ENCODE measurements at places on chromosomes 1 and 21.
A peak's percentile ranks its signal among the peaks of the same experiment; 100 is the strongest.

DNA sequence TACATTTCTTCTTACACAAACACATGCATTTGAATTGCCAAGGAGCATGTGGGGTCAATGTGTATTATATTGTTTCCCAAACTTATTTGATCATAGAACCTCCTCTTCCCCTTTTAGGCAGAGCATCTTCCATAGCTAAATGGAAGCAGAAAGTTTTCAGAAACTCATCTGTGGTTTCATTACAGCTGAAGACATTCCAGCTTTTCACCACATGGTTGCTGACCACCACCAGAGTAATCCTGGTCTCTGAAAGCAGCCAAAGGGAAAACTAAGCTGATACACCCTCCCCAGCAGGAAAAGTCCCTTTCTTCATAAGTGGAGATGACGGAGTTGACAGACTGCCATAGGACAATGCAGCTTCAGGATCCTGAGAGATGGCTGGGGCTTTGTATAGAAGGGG lies 30.2 kb upstream of the OTUD3 start:
- DNase-seq = no peak

GRCh38 chr21:16455978-16456377 lies 726.2 kb downstream of the USP25 start:
- no peak for DNase-seq

DNA sequence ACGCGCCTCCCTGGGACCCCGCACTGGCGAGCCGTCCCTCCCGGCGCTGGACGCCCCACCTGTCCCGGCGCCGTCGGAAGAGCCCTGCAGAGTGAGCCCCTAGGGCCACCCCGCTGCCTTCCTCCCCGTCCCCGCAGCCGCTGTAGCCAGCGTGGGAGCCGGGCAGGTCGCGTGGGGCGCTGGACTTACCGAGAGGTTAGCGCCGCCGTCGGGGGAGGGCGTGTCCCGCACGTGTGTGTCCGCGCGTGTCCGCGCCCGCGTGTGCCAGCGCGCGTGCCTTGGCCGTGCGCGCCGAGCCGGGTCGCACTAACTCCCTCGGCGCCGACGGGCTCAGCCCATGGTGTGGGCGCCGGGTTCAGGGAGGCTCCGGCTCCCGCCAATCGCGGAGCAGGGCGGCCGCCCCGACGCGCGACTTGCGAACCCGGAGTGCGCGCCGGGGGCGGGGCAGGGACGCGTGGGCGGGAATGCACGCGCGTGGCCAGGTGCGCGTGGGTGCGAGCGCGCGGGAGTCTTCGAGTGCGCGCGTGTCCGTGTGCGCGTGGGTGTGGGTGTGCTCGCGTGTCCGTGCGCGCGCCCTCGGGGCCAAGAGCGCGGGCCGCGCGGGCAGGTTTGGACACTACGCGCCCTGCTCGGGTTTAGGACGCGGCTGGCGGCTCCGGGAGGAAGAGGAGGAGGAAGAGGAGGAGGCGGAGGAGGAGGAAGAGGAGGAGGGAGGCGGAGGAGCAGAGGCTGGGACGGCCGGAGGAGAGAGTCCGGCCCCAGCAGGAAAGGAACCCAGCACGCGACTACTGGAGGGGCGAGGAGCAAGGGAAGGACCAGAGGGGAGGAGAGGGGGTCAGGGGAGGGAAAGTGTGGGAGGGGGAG lies 145.2 kb upstream of the ETS2 start:
- peak; percentile 53 for DNase-seq

DNA sequence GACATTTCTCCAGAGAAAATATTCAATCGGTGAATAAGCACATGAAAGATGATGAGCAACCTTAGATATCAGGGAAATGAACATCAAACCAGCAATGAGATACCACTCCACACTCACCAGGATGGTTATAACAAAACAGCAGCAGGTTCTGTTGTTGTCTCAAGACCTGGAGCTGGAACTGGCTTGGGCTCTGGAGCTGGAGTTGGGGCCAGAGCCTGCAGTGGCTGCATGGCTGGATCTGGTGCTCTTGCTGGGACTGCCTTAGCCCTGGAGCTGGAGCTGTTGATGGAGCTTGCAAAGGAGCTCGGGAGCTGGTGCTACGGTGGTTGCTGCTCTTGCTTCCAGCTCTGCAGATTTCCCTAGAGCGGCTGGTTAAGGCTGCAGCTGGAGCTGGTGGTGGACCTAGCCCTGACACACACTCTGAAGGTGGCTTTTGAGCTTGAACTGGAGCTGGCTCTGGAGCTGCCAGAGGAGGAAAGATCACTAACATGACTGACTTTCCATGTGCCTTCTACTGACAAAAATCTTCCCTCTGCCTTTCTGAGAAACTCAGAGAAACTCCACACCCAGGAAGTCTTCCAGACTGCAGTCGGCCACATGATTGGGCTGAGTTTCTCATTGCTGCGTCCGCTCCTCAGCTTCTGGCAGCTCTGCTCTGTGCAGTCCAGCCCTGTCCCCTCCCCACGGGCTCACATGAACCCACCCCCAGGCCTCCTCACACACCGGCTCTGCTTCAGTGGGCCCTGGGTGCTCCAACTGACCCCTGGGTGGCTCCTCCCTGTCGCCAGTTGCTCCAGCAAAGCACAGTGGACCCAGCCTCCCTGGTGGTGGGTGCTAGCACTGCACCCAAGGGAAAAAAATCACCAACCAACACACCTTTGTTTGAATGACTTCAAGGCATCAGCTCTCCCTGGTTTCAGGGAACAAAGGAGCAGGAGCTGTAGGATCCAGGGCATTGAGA lies 139.1 kb upstream of the FMN2 start:
- DNase-seq = peak; percentile 56

DNA sequence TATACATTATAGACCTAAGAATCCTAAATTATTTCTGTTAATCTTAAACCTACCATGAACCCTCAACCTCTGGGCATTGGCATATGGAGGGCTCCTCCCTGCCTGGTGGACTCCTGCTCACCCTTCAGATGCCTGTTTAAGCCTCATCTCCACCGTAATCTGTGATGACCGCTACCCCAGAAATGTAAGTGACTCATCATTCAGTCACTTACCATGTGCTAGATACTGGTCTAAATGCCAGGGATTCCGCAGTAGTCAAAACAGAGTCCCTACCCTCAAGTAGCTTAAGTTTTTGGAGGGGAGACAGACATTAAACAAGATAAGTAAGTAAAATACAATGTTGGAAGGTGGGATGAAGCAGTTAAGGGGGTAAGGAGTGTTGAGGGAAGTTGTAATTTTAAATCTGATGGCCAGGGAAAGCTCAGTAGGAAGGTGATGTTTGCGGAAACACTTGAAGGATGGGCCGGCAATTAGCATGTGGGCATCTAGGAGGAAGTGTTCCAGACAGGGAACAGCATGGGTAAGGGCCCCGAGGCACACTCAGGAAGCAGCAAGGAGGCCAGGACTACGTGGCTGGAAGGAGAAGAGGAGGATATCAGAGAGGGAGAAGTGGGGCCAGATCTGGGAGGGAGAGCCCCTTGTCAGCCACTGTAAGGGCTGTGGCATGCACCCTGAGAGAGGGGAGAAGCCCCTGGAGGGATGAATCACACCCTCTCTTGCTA lies 141.7 kb upstream of the HOOK1 start:
- no peak for DNase-seq

- no peak for DNase-seq
Observed at GRCh38 chr1:2783069-2783434, 18.4 kb downstream of the TTC34 start.

GRCh38 chr1:189434461-189434860 lies 1043.2 kb downstream of the BRINP3 start:
- DNase-seq = no peak

- no peak for DNase-seq
Observed at GRCh38 chr1:66770694-66771093, 18.4 kb downstream of the DYNLT5 start.

DNA sequence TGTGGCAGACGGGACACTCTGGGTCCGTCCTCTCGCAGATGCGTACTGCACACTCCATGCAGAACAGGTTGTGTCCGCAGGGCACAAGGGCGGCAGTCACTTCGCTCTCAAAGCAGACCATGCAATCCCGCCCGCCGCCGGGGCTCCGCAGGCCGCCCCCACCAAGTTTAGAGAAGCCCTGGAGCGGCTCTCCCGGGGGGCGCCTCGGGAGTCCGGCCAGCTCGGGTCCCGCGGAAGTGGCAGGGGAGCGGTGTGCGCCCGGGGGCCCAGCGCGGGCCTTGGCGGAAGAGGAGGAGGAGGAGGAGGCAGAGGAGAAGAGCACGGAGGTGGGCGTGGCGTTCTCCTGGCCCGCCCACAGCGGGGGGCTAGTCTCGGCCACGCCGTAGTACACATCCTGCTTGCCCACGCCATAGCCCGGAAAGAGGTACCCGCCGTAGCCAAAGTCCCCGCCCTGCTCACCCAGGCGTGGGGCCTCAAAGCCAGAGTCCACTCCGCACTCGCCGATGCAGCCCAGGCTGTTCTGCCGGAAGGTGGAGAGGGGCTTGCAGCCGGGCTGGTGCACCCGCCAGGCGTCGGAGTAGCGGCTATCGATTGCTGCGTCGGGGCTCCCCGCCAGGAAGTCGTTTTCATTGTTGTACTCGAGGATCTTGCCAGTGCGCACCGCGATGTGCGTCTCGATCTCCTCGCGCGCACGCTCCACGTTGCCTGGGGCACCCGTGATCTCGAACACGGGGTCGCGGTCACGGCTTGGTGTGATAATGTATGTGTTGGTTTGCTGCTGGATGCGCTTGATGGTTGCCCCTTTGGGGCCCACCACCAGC lies 5.4 kb downstream of the MEX3A start:
- DNase-seq = peak; percentile 80

DNA sequence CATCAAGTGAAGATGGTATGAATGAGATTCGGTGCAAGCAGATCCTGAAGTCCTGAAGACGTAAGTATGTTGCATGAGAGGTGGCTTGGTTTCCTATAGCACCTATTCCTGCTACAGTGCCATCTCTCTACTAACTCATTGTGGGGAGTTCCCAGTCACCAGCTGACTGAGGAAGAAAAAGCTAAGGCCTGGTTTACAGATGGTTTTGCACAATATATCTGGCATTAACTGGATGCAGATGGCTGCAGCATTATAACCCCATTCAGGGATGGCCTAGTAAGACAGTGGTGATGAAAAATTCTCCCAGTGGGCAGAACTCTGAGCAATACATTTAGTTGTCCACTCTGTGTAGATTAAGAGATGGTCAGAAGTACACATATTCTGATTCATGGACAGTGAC lies 36.7 kb downstream of the RTCA start:
- DNase-seq = no peak

- peak; percentile 59 for DNase-seq
Observed at GRCh38 chr1:152189657-152190442, 30.8 kb upstream of the RPTN start.

GRCh38 chr1:114296413-114296812 lies 142.7 kb upstream of the SYT6 start:
- no peak for DNase-seq

GRCh38 chr1:2952371-2952770 lies 68.9 kb upstream of the ACTRT2 start:
- no peak for DNase-seq

DNA sequence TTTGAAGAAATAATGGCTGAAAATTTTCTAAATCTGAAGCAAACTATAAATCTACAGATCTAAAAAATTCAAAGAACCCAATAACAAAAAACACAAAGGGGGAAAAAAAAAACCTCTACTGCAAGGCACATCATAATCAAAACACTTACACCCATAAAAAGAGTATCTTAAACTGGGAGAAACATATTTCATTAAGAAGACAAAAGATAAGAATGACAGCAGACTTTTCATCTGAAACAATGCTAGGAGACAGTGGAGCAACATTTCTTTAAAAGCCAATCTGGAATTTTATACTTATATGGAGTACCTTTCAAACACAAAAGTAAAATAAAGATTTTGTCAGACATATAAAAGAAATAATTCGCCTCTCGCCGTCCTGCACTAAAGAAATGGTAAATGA lies 49.1 kb downstream of the COP1 start:
- no peak for DNase-seq

GRCh38 chr1:152166966-152167365 lies 7.9 kb upstream of the RPTN start:
- no peak for DNase-seq

- no peak for DNase-seq
Observed at GRCh38 chr21:42062236-42063022, 8.7 kb upstream of the UMODL1 start.

GRCh38 chr1:218804014-218804785 lies 369.5 kb upstream of the LYPLAL1 start:
- no peak for DNase-seq

DNA sequence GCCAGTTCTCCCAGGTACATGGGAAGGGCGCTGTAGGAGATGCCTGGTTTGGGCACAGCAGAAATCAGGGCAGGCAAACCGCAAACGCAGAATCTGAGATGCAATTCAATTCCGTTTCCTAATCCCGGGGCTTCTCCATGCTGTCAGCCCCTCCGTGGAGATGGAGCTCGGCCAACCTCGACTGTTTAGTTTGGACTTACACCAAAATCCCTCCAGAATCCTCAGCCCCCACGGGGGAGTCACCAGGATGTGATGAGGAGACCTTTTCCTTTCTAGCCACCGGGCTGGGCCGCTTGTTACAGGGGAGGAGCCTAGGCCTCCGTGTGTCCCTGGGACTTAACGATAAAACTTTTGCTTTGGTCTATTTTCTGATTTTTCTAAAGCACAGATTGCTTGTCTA lies 7.9 kb downstream of the SLC2A7 start:
- no peak for DNase-seq
